ENCODE measurements at places on chromosomes 6 and 20. TPM values are rescaled to one million over a fixed set of nuclear protein-coding genes. Genes with fewer than 3 reads are reported as not detected.

Gene FAM184A
- 9.9 TPM for total RNA-seq

Gene MOG
- total RNA-seq: not detected

Gene CPXM1
- 1.3 TPM for total RNA-seq

Gene SSR1
- total RNA-seq: 29.5 TPM

Gene NNAT
- total RNA-seq: 8.3 TPM

Gene LY6G6C
- total RNA-seq: not detected

Gene NRSN1
- 1.2 TPM for total RNA-seq

- no peak for DNase-seq
Measured at GRCh38 chr6:100382031-100382430, 82.7 kb downstream of the SIM1 start.

DNA sequence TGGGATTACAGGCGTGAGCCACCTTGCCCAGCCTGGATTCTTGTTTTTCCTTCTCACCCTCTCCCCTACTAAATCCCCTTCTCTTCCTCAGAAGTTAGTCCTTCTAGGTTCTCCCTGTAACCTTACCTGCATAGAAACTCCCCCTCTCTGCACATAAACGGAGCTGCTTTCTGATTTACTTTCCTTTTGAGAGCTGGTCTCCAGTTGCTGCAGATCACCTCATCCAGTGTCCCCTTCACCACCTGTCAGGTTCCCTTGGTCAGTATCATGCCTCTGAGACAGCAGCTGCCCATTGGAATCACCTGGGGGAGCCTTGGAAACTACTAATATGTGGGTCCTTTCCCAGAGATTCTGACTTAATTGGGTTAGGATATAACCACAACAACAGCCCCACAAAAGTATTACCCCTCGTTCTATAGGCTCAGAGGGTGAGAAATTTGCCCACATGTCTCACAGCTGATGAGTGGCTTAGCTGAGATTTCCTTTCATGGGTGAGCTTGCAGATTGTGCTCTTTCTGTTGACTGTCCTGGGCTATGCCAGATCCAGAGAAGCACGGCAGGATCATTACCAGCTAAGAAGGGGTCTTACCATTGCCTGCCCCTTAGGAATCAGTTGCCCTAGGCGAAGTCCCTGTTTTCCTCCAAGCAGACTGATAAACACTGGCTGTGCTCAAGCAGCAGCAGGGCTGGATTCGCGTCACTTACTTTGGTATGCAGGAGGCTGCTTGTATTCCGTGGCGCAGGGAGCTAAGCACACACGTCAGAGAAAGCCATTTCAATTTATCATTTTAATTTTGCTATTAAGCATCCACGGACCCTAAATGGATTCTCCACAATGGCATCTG lies 51.3 kb downstream of the AKAP12 start:
- DNase-seq: no peak

DNA sequence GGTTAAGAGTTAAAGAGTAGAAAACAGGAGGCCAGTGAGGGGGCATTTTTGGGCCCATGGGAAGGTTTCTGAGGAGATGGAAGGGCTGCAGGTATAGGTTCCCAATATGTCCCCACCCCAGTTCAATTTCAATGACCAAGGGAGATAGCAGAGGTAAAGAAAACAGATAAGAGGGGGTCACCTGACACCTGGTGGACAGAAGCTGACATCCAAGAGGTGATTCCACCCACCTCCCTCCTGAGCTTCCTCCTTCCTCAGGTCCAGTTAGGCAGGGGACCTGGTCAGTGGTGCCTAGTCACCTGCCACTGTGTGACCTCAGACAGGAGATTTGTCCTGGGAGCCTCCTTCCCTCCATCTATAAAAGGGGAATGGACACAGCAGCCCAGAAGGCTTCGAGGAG lies 29.5 kb upstream of the MAS1L start:
- no peak for DNase-seq

DNA sequence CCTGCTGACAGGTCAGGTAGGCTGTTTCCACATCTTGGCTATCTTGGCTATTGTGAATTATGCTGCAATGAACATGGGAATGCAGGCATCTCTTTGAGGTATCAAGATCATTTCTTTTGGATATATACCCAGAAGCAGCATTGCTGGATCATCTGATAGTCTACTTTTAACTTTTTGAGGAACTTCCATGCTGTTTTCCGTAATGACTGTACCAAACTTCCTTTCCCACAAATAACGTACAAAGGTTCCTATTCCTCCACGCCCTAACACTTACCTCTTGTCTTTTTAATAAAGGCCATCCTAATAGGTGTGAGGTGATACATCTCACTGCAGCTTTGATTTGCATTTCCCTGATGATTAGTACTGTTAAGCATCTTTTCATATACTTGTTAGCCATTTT lies 338.7 kb upstream of the RUNX2 start:
- DNase-seq: no peak

GRCh38 chr6:43189776-43190304 lies 7.8 kb downstream of the CUL9 start:
- no peak for DNase-seq

GRCh38 chr6:167420177-167420576 lies 95.3 kb downstream of the TTLL2 start:
- DNase-seq: no peak

DNA sequence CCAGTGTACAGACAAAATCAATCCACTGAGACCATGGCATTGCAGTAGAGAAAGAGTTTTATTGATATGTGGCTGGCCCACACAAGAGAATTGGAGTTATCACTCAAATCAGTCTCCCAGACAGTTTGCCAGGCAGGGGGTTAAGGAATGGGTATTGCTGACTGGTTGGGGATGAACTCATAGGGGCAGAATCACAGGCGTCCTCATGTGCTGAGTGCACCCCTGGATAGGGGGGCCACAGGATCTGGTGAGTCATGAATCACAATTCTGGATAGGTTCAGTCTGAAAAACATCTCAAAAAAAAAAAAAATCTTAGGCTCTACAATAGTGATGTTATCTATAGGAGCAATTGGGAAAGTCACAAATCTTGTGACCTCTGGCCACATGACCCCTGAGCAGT lies 29.5 kb upstream of the ILRUN start:
- DNase-seq: no peak

GRCh38 chr6:49526598-49526997 lies 23.9 kb upstream of the C6orf141 start:
- no peak for DNase-seq

DNA sequence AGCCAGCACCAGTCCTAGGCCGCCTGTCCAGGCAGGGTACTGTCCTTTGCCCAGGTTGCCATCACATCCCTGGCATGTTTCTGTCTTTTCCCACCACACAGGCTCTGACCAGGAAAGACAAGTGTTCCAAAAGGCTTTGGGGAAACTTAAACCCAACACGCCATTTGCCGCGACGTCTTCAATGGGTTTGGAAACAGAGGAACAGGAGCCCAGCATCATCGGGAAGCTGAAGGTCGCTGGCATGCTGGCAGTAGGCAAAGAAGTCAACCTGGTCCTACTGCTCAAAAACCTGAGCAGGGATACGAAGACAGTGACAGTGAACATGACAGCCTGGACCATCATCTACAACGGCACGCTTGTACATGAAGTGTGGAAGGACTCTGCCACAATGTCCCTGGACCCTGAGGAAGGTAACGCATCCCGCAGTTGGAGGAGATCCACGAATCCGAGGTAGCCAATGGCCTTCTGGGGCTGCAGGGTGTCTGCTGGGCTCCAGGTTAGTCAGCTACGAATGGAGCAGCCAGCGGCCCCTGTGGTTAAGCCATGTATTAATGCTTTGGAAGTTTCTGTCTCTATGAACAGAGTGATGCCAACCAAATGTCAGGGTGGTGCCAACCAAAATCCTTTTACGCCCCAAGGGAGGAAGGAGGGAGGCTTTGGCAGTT lies 36.2 kb downstream of the TGM3 start:
- no peak for DNase-seq

DNA sequence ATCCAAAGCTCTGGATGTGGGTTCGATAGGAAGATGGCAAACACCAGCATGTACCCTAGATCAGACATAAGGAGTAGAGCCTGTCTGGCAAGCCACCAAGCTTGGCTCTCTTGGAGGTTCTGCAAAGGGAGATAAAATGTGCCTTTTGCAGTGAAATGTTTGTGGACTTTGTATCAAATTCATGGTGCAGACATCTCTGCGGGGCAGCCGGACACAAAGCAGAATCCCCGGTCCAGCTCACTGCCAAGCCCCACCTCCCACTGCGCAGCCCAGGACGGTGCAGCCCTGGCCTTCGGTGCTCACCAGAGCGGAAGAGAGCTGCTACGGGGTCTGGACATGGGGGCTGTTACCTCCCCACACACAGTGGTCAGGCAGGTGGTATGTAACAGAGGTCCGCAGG lies 333.6 kb upstream of the JARID2 start:
- no peak for DNase-seq

- no peak for DNase-seq
Measured at GRCh38 chr20:19601126-19601810, 156.8 kb upstream of the RIN2 start.

- DNase-seq: no peak
Measured at GRCh38 chr6:67353861-67354260, 1281.2 kb upstream of the ADGRB3 start.

- no peak for DNase-seq
Measured at GRCh38 chr20:63500151-63500901, 1.4 kb upstream of the EEF1A2 start.
